NCI-H510A treated with DMSO at 0.1 percent for 48 hours (cell line): ENCODE measurements at places on chromosomes 4 and X.
A peak's percentile ranks its signal among the peaks of the same experiment; 100 is the strongest.

- DNase-seq: peak; percentile 12
Observed at GRCh38 chr4:157076578-157076947, 613 bp downstream of the GLRB start.

DNA sequence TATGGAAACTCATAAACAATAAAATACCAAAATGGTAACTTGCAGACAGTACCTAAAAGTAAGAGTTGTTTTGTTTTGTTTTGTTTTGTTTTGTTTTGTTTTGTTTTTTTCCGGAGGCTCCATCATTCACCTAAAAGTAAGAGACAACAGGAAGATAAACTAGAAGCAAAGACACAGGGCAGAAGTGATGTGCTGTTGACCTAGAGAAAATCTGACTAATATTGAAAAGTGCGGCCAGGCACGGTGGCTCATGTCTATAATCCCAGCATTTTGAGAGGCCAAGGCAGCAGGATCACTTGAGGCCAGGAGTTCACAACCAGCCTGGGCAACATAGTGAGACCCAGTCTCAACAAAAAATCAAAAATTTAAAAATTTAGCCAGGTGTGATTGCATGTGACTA is 5.6 kb upstream of the CENPC start:
- no peak for DNase-seq

- no peak for DNase-seq
Observed at GRCh38 chr4:155582041-155582440, 84.6 kb upstream of the GUCY1A1 start.

- peak; percentile 12 for DNase-seq
Observed at GRCh38 chr4:80266253-80266901, at the start of gene FGF5. TSS of gene FGF5 (plus strand) at chr4:80266664. CDS start at chr4:80266825, 161 bp downstream.

DNA sequence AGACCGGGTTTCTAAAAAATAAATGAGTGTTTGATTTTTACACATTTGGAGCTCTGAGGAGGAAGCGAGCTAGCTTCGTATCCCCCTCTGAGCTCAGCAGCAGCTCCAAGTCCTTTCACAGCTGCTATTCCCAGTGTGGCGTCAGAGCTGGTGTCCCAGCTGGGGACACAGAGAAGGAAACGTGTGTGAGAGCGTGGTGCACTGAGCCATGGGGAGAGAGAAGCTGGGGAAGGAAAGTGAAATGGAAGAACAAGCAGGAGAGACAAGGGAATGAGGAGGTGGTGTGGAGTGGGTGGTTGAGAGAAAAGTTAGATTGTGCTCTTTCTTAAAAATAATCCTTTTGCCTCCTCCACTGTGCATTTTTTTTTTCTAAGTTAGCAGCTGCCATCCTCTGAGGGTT is 79.5 kb upstream of the SLC4A4 start:
- DNase-seq: no peak

- DNase-seq: peak; percentile 72
Observed at GRCh38 chr4:40576651-40577480, 52.8 kb downstream of the RBM47 start.

DNA sequence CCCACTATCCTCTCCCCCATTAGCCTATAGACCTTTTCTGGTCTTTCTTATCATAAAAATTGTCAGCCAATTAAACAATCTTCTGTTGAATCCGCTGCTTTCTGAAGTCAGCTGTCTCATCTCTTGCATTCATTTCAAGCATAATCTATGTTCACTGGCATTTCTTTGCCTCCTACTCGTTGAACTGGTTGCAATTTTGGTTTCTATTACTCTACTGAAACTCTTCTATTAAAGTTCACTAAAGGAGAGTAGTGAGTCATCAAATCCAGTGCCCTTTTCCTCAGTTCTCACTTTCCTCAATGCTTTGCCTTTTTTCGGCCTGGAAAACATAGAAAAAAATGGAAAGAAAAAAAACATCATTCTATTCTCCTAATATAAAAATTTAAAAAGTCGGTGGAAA is 23.9 kb upstream of the CXCL13 start:
- no peak for DNase-seq

GRCh38 chrX:68894513-68895340 is 65.9 kb downstream of the EFNB1 start:
- peak; percentile 42 for DNase-seq

DNA sequence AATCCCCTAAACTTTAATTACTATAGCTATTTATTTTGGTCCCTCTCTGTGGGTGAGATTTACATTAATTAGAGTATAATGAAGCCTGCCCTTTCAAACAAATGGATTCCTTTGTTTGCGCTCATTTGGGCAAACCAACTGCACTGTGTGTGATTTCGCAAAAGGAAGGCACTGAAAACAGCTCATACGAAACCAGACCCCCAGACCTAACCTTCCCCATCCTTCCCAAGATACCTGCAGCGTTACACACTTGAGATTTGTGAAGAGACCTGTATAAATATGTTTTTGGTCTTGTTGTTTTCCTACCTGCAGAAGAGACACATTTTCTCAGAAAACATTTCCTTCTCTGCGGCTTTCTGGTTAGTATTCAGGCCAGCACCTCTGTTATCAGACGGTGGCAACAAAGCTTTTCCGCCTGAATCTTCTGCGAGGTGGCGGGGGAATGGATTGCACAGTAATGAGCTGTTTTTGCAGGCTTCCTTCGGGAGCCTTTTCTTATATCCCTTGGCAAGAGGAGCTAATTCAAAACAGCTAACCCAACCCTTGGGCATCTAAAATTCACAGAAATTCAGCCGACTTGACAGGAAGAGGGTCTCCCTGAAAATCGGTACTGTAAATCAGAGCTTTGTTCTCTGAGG is 47.6 kb downstream of the CBLL2 start:
- DNase-seq: no peak

GRCh38 chr4:111814961-111815360 is 330.3 kb upstream of the FAM241A start:
- DNase-seq: no peak

- no peak for DNase-seq
Observed at GRCh38 chrX:38824176-38824575, 22.9 kb downstream of the MID1IP1 start.

GRCh38 chrX:97266406-97267121 is 382.9 kb downstream of the RPA4 start:
- DNase-seq: no peak

GRCh38 chr4:7352486-7352885 is 82.2 kb downstream of the PSAPL1 start:
- peak; percentile 63 for DNase-seq

DNA sequence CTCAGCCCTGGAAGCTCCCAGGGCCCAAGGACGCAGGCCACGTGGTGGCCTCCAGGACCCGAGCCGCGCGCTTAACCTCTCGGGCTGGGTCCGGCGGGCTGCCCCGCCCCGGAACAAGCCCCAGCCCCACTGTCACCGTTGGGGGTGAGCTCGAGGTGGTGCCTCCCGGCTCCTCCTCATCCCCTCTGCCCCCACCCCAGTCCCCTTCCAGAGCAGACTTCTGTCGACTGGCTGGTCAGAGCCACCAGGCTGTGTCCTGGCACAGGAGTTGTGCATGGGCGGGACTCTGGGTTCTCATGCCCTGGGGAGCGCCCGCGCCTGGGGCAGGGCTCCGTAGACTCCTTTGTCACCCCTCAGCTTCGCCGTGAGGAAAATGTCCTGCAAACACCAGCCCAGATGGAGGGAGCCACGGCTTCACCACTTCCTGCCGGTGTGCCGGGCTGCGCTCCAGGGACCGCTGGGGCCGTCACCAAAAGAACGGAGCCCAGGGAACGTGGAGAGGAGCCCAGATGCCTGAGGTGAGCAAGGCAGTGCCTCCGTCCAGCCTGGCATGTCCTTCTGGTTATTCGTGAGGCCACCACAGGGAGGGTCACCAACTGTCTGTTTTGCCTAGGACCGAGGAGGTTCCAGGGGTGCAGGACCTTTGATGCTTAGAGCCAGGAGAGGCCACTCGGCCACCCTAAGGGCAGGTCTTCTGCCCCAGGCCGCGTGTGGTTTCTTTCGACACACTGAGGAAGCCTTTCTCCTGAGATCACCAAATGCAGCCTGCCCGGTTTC is 7.1 kb upstream of the RGS12 start:
- no peak for DNase-seq
